ENCODE measurements at places on chromosomes 4 and X.

DNA sequence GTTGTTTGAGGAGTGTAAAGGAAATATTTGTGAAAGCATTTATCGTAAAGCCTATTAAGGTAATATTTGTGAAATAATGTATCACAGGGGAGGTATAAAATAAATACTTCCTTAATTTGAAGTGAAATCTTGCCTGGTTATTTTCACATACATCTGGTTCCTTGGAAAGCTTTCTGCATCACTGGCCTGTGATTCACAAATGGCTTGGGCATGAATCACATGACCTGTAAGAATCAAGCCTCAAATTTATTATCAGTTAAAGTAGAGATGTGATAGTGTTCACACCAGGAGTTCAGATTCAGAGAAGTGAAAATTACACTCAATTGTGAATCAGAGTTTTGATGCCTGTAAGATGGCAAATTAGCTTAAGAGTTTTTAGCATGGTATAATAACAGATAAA, 1911.4 kb downstream of the STIM2 start:
- DNase-seq: no peak

- no peak for DNase-seq
Observed at GRCh38 chr4:5389756-5390310, 318.5 kb downstream of the EVC2 start.

DNA sequence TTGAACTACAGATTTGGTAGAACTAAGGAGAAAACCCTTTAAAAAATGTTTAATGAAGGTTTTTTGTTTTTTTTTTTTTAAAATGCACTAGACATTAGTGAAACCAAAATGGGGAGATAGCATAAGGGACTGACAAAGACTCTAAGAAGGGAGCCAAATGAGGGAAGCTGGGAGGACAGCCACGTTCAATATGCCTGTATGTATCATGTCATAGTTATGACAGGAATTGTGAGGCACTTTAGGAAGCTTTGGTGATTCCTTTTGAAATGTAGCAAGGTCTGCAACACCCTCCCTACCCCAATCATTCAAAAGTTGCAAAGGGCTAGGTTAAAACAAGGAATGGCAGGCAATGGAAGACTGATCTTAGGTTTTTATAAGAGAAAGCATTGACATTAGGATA, 526.0 kb downstream of the TLL1 start:
- no peak for DNase-seq

DNA sequence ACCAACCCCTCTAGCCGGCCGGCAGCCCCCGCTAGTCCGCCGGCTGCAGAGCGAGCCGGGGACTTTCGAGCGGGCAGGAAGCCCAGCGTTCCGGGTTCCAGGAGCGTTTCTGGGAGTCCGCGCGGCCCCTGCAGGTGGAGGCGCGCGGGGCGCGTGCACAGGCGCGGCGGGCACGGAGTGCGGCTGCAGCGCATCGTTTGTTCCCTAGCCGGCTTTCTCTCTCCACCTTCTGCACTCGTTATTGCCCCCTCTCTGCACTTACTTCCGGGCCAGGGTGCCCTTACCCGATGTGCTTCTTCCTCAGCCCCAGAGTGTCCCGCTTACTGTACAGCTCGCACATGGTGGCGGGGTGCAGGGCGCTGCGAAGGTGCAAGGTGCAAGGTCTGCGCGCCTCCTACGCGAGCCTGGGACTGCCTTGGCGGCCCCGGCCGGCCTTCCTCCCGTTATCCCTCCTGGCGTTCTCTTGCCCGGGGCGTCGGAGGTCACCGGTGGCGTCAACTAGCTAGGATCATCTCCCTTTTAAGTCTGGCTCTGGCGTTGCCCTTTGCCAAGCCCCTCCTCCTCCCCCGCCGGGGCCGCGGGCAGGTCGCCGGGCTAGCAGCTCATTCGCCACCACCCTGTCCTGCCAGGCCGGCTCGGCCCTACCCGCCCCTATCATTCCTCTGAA, at the start of gene ETNPPL:
Gene ETNPPL, minus strand, starts transcription at position 495 of the 667 bp plus-strand sequence. Its CDS starts 155 bp downstream, at position 340.
- DNase-seq: peak; percentile 2

DNA sequence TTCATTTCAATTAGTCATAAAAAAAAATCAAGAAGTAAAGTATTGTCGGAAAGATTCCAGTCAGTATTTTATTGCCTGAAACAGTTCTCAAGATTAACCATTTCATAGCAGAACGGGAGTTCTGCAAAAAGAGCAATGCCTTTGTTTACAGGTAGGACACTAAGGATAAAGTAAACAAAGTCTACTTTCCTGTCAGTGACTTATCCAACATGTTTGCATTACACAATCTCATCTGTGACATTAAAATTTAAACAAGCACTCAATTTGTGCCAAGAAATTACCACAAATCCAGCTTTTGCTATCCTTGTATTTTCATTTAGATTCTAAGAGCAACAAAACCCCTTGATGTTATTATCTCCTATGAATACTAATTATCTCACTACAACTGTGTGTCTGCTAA, 306.5 kb upstream of the LDB2 start:
- DNase-seq: no peak

DNA sequence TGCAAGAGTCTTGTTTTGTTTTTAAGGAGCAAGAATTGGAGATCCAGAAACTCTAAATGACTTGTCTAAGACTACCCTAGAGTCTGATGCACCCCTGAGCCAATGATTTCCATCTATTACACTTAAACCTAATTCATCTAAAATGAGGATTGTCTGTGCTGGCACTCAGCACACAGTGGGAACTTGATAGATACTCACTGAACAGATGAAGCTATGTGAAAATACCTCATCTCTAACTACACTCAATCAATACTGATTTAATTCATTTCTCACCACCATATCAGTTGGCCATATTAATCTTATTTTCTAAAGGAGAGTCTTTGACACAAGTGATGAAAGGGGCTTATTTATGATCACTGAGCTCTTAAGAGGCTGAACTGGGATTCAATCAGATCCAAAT, 262.1 kb downstream of the HS3ST1 start:
- no peak for DNase-seq

Measured in stimulated activated naive CD4-positive, alpha-beta T cell treated with Interleukin-2 at 50 U/mL for 16 hours (primary cell).